ENCODE measurements at places on chromosomes 2 and 18. TPM values are rescaled to one million over a fixed set of nuclear protein-coding genes. Genes with fewer than 3 reads are reported as not detected.
A peak's percentile ranks its signal among the peaks of the same experiment; 100 is the strongest.

DNA sequence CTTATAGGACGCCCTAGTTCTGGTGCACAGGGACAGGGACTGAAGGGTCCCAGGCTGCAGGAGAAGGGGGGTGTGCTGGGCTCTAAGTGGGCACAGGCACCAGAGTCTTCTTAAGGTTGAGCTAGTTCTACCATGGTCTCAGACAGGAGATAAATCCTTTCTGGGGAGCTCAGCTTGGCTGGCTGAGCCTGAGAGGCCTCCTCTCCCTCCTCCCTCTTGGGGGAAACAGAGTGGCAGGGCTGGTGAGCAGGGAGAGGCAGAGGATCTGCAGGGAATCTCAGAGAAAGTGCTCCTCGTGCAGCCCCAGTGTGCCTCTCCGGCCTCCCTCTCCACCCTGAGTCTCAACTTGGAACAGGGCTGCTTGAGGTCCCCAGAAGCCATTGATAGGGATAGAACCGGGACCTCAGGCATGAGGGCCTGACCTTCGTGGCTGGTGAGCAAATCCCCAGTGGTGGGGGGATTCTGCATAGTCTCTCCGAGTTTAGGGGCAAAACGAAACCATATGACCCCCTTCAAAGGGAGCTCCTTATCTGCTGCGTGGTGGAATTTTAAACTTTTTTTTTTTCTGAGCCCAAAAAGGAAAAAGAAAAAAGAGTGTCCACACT is 2.0 kb downstream of the GDF7 start:
- no peak for DNase-seq

GRCh38 chr18:37276111-37276890 is 289.3 kb downstream of the CELF4 start:
- DNase-seq, result no peak

DNA sequence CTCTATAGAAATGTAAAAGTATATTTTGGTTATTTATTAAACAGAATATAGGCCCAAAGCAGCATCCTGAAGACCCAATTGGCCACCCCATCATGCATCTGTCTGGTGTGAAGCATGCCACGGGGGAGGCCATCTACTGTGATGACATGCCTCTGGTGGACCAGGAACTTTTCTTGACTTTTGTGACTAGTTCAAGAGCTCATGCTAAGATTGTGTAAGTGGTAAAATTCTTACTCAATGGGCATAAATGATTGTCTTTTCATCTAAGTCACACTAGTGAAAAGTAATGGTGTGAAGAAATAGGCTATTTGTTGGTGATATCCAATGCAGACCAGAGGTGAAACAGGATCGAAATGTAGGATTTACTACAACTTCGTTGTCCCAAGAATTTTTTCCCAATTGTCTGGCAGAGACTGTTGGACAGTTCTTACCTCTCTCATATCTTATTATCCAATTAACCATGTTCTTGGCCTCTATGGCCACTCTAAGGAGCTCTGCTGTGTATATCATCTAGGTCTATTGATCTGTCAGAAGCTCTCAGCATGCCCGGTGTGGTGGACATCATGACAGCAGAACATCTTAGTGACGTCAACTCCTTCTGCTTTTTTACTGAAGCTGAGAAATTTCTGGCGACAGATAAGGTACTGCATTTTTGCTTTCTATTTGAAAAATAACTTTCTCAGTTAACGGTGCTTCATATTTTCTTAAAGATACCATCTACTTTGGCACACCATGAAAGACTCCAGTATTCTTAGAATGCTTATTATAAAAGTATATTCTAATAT is 35.0 kb downstream of the AOX1 start:
- DNase-seq, result no peak

NT5DC4 gene
- total RNA-seq, result not detected

CFAP65 gene
- total RNA-seq, result not detected

GRCh38 chr2:75002007-75002406 is 43.6 kb downstream of the POLE4 start:
- DNase-seq, result no peak

SDC1 gene
- 729 TPM for total RNA-seq

DNA sequence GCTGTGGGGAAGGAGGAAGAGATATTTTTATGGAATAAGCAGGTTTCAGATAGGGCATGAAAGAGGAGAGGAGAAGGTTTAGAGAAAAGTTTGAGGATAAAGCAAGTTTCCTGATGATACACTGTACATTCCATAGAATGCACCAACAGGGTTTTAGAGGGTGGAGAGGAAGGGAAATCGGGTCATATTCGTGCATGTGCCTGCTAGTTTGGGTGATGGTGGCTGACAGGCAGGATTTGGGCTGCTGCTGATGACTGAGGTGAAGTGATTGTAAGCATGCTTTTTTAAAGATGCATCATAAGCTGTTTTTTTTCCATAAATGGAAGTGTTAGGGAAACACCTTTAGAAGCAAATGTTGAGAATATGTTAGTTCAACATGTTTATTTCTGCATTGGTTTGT is 68.8 kb downstream of the PMAIP1 start:
- no peak for DNase-seq

- DNase-seq, result no peak
Observed at GRCh38 chr2:62474176-62474575, 31.8 kb downstream of the TMEM17 start.

SERPINB4 gene
- total RNA-seq, result not detected

DNA sequence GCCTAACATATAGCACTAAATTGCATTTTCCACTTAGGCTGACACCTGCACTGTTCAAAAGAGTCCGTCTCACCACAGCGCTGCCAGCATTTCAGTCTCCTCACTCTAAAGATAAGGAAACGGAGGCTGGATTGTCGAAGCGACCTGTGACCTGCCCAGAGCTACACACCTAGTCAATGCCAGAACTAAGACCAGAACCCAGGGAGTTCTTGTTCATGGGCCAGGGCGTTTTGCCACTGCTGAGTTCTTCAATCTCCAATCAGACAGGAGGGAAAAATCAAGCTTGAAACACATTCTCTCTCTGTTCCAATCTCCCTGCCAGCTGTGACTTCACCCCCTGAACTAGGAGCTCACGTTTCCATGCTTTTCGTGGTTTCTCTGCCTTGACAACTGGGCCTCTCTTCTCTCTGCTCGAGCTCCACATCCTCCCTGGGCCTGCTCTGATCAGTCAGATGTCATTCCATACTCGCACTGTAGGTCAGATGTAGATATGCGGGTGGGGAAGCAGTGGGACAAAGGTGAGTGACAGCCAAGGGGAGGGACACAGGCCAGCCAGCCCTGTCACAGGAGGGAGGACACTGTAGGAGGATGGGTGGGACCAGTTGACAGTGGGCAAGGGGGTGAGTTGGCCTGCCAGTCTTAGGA is 221.1 kb upstream of the SMAD2 start:
- DNase-seq, result peak; percentile 78

KCNS3 gene
- total RNA-seq, result 11.0 TPM

All from lower leg skin (tissue), 4 donors.